ENCODE measurements at places on chromosomes 7 and 10. TPM values are rescaled to one million over a fixed set of nuclear protein-coding genes. Genes with fewer than 3 reads are reported as not detected.
A peak's percentile ranks its signal among the peaks of the same experiment; 100 is the strongest.

DNA sequence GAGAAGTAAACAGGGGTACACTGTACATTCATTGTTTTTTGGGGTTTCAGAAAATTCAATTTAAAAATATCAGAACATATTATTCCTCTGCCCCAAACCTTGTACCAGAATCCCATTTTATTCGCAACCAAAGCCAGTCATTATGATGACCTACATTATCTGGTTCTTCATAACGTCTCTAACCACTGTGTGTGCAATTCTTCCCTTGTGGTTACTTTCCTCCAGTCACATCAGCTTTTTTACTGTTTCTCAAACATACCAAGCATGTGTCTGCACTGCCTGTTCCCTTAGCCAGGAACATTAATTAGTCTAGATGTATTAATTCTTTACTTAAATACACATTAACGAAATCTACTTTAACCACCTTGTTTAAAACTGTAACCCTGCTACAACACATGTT lies 64.8 kb downstream of the THSD7A start:
- no peak for DNase-seq

- DNase-seq = no peak
Measured at GRCh38 chr10:77311186-77311585, 326.4 kb downstream of the KCNMA1 start.

- peak; percentile 59 for DNase-seq
Measured at GRCh38 chr7:44072364-44073231, 7.2 kb upstream of the PGAM2 start.

DNA sequence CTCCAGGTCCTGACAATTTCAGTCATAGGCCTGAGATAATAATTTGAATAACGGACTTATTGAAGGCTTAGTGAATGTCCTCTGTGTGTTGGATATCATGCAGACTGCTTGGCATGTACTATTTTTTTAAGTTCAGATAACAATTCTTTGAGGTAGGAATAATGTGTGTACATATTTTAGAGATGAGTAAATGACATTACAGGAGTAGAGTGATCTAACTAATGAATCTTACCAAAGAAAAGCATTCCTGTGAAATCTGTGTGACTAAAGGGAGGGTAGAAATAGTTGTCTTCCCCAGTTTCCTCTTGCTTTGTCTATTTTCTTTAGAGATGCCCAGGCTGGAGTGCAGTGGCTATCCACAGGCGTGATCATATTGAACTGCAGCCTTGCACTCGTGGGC lies 391.8 kb upstream of the ETV1 start:
- DNase-seq = no peak

- no peak for DNase-seq
Measured at GRCh38 chr10:13705526-13706174, 118.9 kb downstream of the PRPF18 start.

GRCh38 chr7:42011846-42012245 lies 225.2 kb downstream of the GLI3 start:
- DNase-seq = no peak

- DNase-seq = peak; percentile 29
Measured at GRCh38 chr10:110681023-110681681, 37.0 kb downstream of the RBM20 start.

DNA sequence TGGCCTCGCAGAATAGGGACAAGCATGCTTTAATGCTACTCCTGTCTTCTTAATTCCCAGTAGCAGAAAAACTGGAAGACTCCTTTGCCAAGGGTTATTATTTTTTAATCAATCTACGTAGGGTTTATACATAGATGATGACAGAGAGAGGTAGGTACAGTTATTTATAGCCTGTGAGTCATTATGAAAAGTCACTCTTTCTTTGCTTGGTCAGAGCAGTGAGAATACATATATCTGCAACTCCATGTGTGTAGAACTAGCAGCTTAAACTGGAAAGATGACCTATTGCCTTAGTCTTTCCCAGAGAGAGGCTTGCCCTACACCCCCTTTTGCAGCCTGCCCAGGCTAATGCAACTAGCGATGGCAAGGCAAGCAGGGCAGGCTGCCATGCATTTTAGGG lies 1050.6 kb downstream of the NRG3 start:
- DNase-seq = no peak

GRCh38 chr7:66886152-66886551 lies 34.9 kb upstream of the TMEM248 start:
- DNase-seq = no peak

- no peak for DNase-seq
Measured at GRCh38 chr10:70763567-70763966, 21.6 kb downstream of the TBATA start.

- DNase-seq = no peak
Measured at GRCh38 chr7:149469806-149470205, 8.9 kb upstream of the ZNF777 start.

DNA sequence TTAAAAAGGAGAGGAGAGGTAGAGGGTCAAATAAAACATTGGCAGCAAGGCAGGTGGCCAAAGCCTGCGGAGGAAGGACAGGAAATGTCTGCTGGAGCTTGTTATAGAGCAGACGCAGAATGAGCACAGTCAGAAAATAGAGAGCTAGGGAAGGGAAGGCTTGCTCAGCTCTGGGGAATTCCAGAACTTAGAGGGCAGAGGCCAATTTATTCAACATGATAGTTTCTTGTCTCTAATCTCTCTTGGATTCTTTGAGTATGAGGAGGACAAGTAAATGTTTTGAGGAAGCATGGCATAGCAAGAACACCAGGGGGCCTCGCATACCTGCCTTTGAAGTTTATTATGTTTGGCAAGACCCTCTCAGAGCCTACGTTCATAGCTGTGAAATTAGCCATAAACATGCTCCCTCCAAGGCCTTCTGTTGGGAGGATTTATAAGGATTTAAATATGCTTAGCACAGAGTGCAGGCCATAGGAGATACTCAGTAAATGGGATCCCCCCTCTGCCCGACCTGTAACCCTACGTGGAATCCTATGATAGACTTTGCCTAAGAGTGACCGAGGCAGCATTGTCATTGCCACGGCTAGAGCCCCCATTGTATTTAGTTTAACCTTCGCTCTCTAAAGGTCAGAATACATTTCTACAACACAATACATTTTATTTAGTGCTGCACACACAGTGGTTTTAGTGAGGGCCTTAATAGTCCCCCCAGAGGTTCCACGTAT lies 293.9 kb downstream of the CCDC3 start:
- no peak for DNase-seq

DNA sequence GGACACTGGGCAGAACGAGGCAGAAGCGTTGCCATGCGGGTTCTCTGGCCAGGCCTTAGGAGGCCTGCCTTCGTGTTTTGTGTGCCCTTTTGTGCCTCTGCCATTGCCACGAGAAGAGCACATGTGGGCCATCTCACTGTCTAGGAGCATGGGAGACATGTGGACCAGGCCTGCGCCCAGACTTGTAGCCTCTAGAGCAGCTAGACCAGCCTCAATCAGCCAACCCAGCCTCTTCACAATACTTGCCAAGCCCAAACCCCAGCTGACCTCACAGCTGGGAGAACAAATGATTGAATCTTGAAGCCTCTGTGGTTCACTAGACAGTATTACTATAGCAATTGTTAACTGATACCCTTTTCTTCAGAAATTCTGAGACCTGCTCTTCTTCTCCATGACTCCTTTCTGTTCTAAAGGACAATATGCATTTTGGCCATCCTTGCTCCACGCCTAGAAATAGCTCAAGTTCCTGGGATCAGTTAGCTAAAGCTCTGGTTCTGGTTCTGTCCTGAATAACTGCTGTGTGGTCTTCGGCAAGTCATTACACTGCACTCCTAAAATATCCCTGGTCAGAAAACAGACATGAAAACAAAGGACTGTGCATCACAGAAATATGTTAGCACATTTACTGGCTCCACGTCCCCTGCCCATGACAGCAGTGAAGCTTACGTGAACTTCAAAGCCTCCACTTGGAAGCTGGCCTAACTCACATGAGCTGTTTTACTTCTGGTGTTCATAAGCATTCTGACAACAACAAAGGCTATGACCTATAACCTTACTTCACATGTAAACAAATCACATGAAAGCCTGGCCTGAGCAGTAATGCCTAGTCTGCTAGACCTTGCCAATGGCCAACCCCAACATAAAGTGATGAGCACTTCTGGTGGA lies 72.3 kb upstream of the MKRN1 start:
- DNase-seq = no peak

- no peak for DNase-seq
Measured at GRCh38 chr10:97830064-97830463, 19.6 kb upstream of the GOLGA7B start.

DNA sequence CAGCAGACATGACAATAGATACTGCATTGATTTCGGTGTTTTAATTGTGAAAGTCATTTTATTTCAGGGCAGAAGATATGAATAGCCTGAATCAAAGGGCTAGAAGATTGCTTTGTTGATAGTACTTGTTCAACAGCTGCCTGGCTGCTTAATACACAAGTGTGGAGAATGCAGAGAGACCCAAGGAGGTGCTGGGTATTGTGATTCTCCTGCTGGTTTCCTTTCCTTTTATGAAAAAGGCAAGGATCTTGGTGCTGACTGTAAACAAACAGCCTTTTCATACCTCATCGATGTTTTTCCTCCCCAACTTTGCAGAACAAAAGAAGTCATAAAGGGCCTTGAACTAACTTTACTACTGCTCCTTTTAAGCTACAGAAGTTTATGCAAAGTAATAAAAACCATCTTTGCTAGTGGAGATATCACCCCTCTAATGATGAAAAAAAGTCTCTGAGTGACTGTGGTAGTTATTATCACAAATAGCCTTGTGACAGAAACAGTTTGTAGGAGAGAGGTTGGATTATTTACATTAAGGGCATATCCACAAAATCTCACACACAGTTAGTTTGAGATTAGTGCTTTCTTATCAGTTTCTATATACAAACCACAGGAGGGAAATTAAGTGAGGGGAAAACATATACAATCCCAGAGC lies 800.0 kb downstream of the LRMDA start:
- no peak for DNase-seq

DNA sequence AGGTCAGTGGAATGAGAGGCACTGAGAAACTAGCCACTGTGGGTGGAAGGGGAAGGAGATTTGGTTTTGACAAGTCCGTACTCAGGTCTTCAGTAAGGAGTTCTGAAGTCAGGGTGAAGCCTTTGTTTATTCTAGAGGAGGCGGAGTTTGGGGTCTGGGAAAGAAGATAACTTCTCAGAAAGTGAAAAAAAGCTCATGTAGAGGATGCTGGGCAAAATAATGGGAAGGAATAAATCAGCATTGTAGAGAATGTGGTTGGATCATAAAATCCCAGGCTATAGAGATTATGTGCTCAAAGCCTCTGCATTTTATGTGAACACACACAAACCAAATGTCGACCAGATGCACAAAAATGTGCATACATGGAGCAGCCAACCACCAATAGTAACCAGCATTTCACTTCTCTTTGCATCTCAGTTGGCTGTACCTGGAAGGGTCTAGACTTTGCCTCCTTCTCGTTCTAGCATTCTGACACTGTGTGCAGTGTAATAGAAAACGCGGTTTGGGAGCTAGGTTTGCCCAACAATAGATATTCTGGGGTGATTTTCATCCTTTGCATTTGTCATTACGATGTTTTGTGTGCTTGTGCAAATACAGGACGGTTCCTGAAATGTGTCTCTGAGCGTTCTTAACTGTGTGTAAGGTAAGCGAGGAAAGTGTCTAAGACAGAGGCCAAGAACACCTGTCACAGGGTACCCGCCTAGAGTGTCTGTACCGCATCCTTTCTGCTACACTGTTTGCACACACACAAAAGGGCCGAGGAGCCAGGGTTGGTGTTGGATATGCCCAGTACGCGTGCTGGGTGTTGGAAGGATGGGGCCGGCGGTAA lies 603 bp upstream of the HECW1 start:
- DNase-seq = no peak

- DNase-seq = no peak
Measured at GRCh38 chr7:77188731-77189437, 10.7 kb downstream of the FGL2 start.

- DNase-seq = no peak
Measured at GRCh38 chr10:21099291-21100062, 202.4 kb upstream of the NEBL start.

- no peak for DNase-seq
Measured at GRCh38 chr10:107919626-107920235, 755.2 kb upstream of the SORCS1 start.

DNA sequence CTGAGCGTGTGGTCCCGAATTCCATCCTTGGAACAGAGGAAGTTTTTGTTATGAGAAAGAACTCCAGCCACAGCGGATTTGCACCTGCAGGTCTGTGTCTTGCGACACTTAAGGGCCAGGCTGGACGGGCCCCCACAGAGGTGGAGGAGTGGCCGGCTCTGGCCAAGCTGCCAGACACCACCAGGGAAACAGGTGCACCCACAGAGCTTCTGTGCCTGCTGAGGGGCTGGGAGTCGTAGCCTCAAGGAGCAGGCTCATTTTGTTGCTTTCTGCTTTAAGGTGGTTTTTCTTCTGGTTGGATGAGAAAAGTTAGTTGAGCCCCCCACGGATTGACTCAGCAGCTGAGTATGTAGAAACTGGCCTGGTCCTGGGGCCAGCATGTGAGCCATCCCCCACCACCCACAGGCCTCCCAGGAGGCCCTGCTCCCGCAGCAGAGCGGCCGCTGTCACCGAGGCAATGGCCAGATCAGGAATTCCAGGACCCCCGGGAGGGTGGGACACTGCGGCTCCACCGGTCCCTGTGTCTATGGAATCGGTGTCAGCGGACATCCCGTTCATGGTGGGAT lies 41.9 kb downstream of the NKX6-2 start:
- DNase-seq = no peak

DNA sequence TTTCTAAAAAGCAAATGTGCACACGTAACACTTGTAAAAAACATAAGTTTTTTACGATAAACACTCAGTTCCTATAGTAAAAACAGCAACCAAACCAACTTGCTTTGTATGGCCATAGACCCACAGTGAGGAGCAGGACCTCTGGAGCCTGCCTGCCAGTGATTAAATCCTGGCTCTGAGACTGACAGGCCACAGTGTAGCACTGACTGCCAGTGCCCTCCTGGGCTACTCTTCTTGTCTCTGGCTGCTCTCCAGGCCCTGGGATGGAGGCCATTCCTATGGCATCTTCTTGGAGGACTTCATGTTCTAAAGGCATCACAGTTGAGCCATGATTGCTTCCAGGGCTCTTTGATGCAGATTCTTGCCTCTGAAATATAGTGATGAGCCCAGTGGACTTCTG lies 22.7 kb upstream of the TMEM254 start:
- DNase-seq = no peak

GRCh38 chr7:28596245-28596935 lies 184.1 kb downstream of the CREB5 start:
- DNase-seq = no peak

GRCh38 chr7:150317748-150318444 lies 5.3 kb upstream of the LRRC61 start:
- DNase-seq = no peak

GRCh38 chr7:135409845-135410542 lies 99.9 kb downstream of the CNOT4 start:
- no peak for DNase-seq

The ACTL6B gene
- polyA plus RNA-seq = not detected

The MYPN gene
- 0.09 TPM for polyA plus RNA-seq

The SNX10 gene
- polyA plus RNA-seq = 18.9 TPM

The GIMAP8 gene
- 7.1 TPM for polyA plus RNA-seq

The FAS gene
- 14.7 TPM for polyA plus RNA-seq

The RPEL1 gene
- polyA plus RNA-seq = 0.17 TPM

The SHTN1 gene
- 25.6 TPM for polyA plus RNA-seq

The ANKRD22 gene
- polyA plus RNA-seq = 0.36 TPM

The CPA5 gene
- 0.23 TPM for polyA plus RNA-seq

The FRMD4A gene
- 86.9 TPM for polyA plus RNA-seq

The TMEM229A gene
- polyA plus RNA-seq = 0.12 TPM

The SPDYE2 gene
- polyA plus RNA-seq = 4.5 TPM

The CH25H gene
- 0.20 TPM for polyA plus RNA-seq

The NCF1 gene
- 2.2 TPM for polyA plus RNA-seq

The OR9A2 gene
- not detected for polyA plus RNA-seq

The ASZ1 gene
- polyA plus RNA-seq = 0.06 TPM

The PLEKHA1 gene
- polyA plus RNA-seq = 102 TPM

The PHKG1 gene
- polyA plus RNA-seq = 1.4 TPM

The C10orf53 gene
- polyA plus RNA-seq = not detected

The TBXAS1 gene
- 34.5 TPM for polyA plus RNA-seq
